ENCODE measurements at places on chromosomes 4 and X.

DNA sequence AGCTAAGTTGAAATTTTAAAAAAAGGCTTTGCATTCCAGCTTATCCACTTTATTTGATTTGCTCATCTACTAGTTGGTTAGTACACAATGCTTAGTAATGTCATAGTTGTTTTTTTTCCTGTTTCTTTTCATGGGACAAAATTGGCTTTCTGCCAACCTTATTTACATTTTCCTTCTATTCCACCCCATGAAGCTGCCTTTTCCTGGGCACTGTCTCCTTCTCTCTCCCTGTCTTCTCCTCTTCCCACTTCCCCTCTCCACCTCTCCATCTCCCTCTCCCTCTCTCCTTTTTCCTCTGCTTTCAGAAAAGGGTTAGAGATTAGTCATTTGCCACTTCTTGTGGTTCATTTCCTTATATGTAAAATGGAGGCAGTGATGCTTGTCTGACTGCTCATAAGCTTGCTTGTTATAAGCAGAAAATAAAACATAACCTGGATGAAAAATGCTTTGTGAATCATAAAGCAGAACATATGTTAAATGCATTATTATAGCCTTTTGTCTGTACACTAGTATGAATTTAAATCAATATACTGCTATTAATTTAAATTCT, 181.9 kb downstream of the CEP135 start:
- no peak for ATAC-seq

GRCh38 chrX:49202022-49202421, 2.0 kb upstream of the SYP start:
- ATAC-seq, result no peak

DNA sequence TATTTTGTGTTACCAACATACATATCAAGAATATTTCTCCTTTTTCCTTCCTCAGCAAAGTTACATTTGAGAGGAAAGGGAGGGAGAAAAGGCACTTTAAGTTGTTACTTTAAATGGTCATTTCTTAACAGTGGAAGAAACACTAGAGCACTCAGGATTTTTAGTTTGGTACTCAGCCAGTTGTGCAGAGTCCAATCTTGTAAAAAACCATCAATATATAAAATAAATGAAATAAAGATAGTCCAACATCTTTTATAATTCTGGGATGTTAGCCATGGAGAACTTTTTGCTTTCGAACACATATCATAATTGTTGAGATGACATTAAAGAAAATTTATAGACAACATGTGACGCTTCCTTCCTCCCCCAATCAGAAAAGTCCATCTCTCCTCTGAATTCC, 253.8 kb downstream of the QDPR start:
- ATAC-seq, result no peak

DNA sequence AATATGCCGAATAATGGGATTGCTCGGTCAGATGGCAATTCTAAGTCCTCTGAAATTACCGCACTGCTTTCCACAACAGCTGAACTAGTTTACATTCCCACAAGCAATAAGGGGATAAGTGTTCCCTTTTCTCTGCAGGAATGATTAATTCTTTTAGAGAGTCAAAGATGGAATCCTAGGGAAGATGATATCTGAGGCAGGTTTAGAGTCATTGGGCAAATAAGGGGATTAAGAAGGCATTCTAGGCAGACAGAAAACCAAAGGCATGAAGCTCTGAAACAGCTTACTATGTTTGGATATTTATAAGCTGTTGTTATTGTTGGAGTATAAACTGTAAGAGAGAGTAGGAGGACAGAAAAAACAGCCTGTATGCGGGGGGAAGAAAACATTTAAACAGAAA, 85.7 kb downstream of the TET2 start:
- no peak for ATAC-seq

GRCh38 chrX:39264023-39264422, 462.8 kb downstream of the MID1IP1 start:
- ATAC-seq, result no peak

DNA sequence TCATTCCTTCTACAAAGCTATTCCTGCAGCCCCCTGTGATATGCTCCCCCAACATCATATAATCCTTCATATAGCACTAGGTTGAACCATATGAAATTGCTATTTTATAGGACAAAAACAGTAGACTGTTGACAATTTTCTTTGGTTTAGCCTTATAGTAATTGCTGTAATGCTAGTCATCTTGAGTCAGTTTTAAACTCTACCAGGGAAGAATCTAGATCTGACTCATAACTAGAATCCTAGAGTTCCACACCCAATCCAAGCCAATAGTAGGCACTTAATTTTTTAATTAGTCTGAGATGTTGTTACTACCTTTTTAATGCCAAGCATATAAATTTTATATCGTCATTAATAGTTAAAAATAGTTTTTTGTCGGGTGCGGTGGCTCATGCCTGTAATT, 136.8 kb downstream of the CHRNA9 start:
- ATAC-seq, result peak; percentile 41

DNA sequence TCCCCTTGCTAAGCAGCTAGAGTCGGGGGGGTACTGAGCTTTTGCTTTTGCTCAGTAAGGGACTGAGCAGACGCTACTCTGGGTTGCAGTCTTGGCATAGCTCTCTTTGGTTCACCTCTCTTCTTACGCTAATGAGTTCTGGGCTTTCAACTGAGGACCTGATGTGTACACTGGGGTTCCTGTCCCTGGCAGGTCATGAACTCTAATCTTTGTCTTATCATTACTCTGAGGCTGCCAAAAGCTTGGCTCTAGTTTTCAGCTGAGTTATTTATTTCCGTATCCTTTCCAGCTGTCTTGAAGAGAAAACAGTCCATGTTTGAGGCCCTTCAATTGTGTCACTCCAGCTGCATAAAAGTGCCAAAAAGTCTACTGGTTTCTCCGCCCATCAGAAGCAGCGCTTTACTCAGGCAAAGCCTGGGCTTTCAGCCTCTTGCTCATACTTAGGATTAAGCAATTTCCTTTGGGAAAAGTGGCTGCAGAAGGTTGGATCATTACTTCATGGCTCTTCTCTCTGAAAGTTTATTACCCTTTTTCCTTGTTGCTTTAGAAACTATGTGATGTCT, 121.0 kb upstream of the STOX2 start:
- peak; percentile 66 for ATAC-seq

DNA sequence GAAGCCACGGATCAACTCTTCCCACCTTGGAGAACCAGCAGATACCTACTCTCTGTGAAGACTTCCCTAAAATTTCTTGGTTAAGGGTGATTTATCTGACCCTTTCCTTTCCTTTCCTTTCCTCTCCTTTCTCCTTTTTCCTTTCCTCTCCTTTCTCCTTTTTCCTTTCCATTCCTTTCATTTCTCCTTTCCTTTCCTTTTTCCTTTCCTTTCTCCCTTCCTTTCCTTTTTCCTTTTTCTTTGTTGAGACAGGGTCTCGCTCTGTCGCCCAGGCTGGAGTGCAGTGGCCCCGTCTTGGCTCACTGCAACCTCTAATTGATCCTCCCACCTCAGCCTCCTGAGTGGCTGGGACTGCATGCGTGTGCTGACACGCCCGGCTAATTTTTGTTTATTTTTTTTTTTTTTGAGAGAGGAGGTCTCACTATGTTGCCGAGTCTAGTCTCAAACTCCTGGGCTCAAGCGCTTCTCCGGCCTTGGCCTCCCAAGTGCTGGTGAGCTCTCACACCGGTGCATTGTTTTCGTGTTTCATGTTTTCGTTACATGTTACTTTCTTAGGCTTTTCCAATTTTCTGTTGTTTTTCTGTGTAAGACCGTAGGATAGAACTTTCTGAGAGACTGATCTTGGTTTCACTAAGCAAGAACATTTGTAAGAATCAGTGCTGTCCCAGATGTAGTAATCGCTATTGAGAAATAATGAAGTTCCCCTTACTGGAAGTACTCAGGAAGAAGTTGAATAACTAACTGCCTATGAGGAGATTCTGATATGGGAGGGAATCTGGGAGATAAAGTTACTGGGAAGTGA, 2.0 kb downstream of the TMEM165 start:
- ATAC-seq, result no peak

DNA sequence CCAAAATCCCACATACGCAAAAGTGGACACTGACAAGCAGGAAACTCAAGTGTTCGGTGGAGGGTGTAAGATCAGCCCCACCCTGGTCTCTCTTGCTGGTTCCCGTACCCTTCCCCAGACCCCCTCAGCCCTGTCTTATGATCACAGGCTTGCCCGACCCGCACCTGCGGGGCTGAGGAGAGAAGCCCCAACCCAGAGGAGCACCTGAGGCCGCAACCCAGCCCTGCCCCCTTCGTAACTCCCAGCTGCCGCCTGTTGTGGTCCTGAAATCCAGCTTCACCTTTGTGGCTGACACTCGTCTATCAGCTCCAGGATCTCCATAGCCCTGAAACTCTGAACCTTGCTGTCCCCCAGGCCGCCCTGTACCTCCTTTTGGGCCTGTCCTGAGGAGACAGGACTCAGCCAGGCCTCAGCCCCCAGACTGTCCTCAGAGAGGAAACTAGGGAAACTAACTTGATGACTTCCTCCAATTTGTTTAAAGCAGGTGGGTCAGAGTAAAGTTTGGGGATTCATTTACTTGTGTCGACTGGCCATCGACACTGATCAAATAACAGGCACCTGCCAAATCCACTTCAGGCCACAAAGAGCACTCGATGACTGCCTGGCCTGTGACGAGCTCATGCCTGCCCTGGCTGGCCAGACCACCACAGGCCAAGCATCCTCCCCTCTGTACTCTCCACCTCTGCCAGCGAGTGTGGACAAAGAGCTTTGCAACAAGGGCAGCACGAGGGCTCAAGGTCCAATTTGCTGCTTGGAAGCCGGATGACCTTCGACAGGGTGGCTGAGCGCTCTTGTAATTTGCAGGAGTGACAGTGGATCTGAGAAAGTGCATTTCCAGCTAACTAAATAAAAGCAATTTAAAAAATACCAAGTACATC, 19.3 kb downstream of the DCTD start:
- no peak for ATAC-seq

DNA sequence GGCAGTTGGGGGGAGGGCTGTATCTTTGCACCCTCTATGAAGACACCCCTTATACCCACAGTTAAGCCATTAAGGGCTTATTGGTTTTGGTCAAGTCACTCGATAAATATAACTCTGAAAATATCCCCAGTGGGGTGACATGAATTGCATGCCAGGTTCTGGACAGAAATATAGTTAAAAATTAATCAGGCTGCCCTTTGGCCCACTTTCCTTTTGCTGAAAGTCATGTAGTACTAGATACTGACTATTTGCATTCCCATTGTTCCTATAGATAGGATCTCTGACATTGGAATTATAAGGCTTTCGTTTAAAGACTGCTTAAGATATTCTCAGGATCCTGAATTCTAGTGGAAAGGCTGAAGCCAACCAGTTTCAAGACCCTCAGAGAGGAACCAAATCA, 43.5 kb upstream of the LAMP2 start:
- ATAC-seq, result no peak

DNA sequence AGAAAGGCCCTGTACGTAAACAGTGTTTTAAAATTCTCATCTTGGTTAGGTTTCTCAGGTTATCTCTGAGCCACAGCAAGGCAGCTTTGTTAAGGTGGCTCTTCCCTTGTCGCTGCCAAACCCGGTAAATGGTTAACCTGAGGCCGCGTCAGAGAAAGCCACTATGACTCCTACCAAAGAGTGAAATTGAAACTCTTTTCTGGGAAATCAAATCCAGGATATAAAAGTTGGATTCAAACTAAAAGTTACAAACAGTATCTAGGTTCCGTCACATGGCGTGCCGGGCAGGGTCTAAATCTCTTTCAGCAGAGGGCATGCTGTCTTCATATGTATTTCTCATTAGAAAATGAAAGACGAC, 433 bp downstream of the MMAA start:
- peak; percentile 55 for ATAC-seq

- ATAC-seq, result no peak
These were observed 122.6 kb downstream of the SLC4A4 start for GRCh38 chr4:71461422-71461821.

DNA sequence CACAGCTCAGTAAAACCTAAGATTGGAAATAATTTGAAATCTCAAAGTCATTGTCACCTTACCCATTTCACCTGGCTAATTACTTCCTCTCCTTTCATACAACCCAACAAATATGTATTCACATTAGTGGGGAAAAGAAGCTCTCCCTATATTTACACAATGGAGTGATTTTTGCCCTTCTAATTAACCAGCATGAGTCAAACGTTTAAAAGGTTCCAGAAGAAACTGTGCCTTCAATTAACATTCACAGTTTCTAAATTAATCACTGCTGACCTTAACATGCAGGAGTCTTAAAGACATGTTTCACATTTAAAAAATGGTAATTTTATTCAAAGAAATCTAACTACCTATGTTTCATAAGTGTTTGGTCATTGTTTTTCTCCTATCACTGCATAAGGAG, 254.6 kb downstream of the CBLL2 start:
- no peak for ATAC-seq

- ATAC-seq, result no peak
These were observed 45.0 kb upstream of the CPLX1 start for GRCh38 chr4:870951-871350.

DNA sequence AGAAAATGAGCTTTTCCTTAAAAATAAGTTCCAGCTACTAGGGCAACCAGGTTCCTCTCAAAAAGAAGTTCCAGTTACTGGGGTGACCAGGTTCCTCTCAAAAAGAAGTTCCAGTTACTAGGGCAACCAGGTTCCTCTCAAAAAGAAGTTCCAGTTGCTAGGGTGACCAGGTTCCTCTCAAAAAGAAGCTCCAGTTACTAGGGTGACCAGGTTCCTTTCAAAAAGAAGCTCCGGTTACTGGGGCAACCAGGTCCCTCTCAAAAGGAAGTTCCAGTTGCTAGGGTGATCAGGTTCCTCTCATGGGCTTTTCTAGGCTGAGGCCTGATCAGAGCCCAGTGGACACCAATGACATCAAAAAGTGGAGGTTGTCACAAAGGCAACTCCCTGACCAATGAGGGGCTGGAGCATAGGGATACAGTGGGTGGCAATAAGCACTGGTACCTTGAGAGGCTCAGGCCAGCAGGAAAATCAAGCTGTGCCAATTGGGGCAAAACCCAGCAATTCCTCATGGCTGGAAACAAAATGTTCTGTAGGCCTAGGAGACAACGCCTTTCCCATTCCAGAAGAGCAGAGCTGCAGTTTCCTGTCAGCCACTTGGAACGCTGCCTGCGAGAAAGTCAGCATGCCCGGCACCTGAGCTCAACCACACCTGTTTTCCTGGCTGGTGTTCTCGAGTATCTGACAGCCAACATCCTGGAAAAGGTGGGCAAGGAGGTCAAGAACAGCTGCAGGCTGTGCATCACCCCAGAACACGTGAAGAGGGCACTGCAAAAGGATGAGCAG, 12.3 kb upstream of the SYTL5 start:
- ATAC-seq, result peak; percentile 45

GRCh38 chr4:65669111-65670019, 924 bp downstream of the EPHA5 start:
- no peak for ATAC-seq

- ATAC-seq, result no peak
These were observed 44.6 kb downstream of the RAB33A start for GRCh38 chrX:130216320-130216719.

GRCh38 chr4:78766026-78766425, 10.1 kb upstream of the BMP2K start:
- ATAC-seq, result no peak

GRCh38 chrX:11406109-11406765, 113.0 kb downstream of the AMELX start:
- no peak for ATAC-seq

GRCh38 chr4:114547340-114548134, 51.1 kb upstream of the UGT8 start:
- ATAC-seq, result no peak

Data from esophagus mucosa (tissue), 1 donor.